ENCODE measurements at places on chromosomes 4 and X. TPM values are rescaled to one million over a fixed set of nuclear protein-coding genes. Genes with fewer than 3 reads are reported as not detected.

- H3K27ac ChIP-seq = peak overlapping the region; percentile 84
- peaks cover 34% of the 10 kb centered on the region for H3K36me3 ChIP-seq
- DNase-seq = peak; percentile 82
- H3K4me1 ChIP-seq = peaks cover 42% of the 10 kb centered on the region
Observed at GRCh38 chr4:26420438-26420837, 69.8 kb downstream of the CCKAR start.

DNA sequence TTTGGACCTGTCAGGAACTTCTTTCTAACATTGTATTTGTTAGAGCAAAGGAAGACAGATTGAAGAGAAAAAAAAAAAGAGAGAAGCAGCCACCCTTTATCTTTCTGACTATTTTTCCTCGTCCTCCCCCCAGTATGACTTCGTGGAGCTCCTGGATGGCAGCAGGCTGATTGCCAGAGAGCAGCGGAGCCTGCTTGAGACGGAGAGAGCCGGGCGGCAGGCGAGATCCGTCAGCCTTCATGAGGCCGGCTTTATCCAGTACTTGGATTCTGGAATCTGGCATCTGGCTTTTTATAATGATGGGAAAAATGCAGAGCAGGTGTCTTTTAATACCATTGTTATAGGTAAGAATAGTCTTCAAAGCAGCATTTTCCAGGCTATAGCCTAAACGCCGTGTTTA lies 237.7 kb downstream of the DCTD start:
- no peaks in the 10 kb centered on the region for H3K4me1 ChIP-seq
- no peak for DNase-seq
- no peaks in the 10 kb centered on the region for H3K36me3 ChIP-seq
- H3K27me3 ChIP-seq = no peaks in the 10 kb centered on the region

Gene SLC2A9
- 3.5 TPM for total RNA-seq

DNA sequence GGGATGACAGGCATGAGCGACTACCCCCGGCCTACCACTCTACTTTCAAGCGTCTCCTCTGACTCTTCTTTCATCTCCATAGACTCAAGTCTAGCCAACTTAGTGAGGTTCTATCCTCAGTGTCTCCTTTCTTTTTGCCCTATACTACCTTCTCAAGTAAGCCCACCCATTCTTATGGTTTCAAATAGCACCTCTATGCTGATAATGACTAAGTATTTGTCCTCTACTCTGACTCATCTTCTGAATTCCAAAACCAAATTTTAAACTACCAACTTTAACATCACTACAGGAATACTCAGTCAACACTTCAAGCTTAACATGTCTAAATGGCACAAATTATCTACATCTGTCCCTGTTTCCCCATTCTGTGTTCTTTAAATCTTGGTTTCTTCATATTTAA lies 47.8 kb downstream of the ELF2 start:
- no peaks in the 10 kb centered on the region for H3K27me3 ChIP-seq
- DNase-seq = no peak
- no peaks in the 10 kb centered on the region for H3K36me3 ChIP-seq
- H3K27ac ChIP-seq = no peak overlapping the region
- H3K4me1 ChIP-seq = peaks cover 4% of the 10 kb centered on the region
- H3K4me3 ChIP-seq = no peak overlapping the region

DNA sequence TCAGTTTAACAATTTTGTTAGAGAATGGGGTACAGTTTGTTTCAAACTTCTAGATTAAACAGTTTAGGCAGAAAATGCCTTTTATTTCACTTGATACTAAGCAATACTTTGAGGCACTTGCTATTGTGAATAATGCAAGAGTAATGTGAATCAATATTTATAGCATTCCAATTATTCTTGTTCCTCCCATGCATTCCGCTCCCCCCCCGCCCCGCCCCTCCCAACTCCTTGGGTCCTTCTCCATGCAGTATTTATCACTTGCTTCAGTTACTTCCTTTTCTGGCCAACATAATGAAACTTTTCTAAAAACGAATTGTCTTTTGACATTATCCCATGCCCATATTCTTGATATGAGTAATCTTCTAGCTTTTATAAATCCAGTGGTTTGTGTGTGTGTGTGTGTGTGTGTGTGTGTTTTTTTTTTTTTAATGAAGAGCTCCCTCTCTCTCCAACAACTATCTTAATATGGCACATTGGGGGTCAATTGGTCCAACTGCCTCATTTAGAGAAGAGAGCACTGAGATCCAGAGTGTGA lies 1.6 kb downstream of the BANK1 start:
- no peak overlapping the region for H3K4me3 ChIP-seq
- H3K4me1 ChIP-seq = peaks cover 3% of the 10 kb centered on the region
- no peak for DNase-seq

DNA sequence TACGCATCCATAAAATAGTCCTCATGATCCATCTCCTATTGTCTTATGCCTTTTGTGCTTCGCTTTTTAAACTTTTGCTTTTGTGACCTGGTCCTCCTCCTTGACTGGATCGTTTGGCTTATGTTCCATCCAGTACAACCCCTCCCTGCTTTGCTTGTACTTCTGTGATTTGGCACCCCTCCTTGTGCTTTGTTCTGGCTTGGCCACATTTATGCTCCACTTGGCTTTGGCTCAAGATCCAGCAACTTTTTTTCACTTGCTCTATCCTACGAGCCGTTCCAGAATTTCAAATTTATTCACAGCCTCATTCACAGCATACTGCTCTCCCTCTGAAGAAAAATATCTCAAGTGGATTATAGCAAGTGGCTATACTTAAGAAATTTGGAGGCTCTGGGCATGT lies 28.0 kb upstream of the GLRA2 start:
- no peaks in the 10 kb centered on the region for H3K4me1 ChIP-seq
- DNase-seq = no peak
- H3K27ac ChIP-seq = no peak overlapping the region
- no peaks in the 10 kb centered on the region for H3K36me3 ChIP-seq
